H9 (cell line): ENCODE measurements at places on chromosomes 13 and 19. TPM values are rescaled to one million over a fixed set of nuclear protein-coding genes. Genes with fewer than 3 reads are reported as not detected.
A peak's percentile ranks its signal among the peaks of the same experiment; 100 is the strongest.

The KIRREL2 gene
- total RNA-seq = 3.1 and 3.6 TPM in 2 replicates

The ONECUT3 gene
- total RNA-seq = 0.04 and 0.07 TPM in 2 replicates

The KCNJ14 gene
- 1.1 and 1.2 TPM in 2 replicates for total RNA-seq

The PLA2G4C gene
- total RNA-seq = 6.5 and 7.0 TPM in 2 replicates

The ZNF709 gene
- total RNA-seq = 2.1 and 3.8 TPM in 2 replicates

The C19orf85 gene
- total RNA-seq = 1.2 and 2.1 TPM in 2 replicates

The PEG3 gene
- total RNA-seq = not detected in 2 replicates

GRCh38 chr19:13095393-13095784, 7.3 kb downstream of the LYL1 start:
- no peaks in the 10 kb centered on the region for H3K36me3 ChIP-seq
- H3K27me3 ChIP-seq = peaks cover 37% of the 10 kb centered on the region; the same call in 1 of the 2 replicates
- 0 out of 2 replicates have a peak, but pooled peaks cover 2% of the 10 kb centered on the region for H3K4me1 ChIP-seq
- peak overlapping the region; percentile 55 for H3K4me3 ChIP-seq
- no peak overlapping the region for H3K27ac ChIP-seq
- peak; percentile 89 for DNase-seq

DNA sequence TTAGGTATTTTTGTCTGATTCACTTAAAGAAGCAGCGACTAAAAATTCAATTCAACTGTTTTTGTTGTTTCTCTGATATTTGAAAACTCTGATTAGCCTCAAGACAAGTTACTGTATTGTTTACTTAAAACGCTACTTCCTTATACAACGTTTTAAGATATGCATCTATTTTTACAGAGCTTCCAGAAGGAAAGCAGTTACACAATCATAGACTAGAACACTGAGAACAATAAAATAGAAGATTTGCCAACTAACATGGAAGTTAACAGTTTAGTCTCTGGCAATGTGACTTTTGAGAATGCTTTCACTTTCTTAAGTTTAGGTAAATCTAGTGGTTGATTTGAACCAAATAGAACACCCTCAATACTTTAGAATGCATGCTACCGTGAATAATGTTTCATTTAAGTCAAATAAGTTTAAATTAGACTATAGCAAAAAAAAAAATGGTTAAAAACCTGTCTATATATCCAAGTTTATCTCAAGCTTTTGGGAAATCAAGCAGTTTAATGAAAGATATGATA, 614.8 kb downstream of the DACH1 start:
- no peaks in the 10 kb centered on the region for H3K27me3 ChIP-seq
- no peak overlapping the region for H3K27ac ChIP-seq

DNA sequence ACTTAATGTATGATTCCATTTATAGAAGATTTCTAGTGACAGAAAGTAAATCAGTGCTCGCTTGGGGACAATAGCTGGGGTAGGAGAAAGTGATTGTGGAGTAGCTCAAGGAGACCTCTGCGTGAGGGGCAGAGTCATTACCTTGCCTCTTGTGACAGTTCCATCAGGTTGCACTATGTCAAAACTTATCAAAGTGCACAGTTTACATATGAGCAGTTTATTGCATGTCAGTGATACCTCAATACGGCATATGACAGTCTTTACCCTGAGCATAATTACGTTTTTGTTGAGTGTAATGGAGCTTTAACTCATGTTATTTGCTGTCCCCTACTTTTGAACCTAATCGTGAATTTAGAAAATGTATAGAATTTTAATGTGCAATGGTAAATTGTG, 15.0 kb downstream of the ARHGEF7 start:
- H3K36me3 ChIP-seq = no peaks in the 10 kb centered on the region
- H3K4me1 ChIP-seq = no peaks in the 10 kb centered on the region
- no peak for DNase-seq

GRCh38 chr13:66921437-66921836, 308.7 kb downstream of the PCDH9 start:
- no peaks in the 10 kb centered on the region for H3K27me3 ChIP-seq
- H3K4me1 ChIP-seq = peaks cover 2% of the 10 kb centered on the region; the same call in 1 of the 2 replicates
- no peak for DNase-seq
- H3K27ac ChIP-seq = no peak overlapping the region
- no peaks in the 10 kb centered on the region for H3K36me3 ChIP-seq

GRCh38 chr19:18058208-18059009, 28.3 kb downstream of the IL12RB1 start:
- no peaks in the 10 kb centered on the region for H3K27me3 ChIP-seq
- peak overlapping the region; percentile 59 for H3K4me3 ChIP-seq
- no peaks in the 10 kb centered on the region for H3K4me1 ChIP-seq

GRCh38 chr19:12796146-12797071, 5.1 kb downstream of the JUNB start:
- no peak overlapping the region for H3K27ac ChIP-seq
- H3K27me3 ChIP-seq = no peaks in the 10 kb centered on the region
- peak; percentile 90 for DNase-seq
- peaks cover 44% of the 10 kb centered on the region for H3K36me3 ChIP-seq
- no peaks in the 10 kb centered on the region; the same call in 1 of the 2 replicates for H3K4me1 ChIP-seq
- H3K4me3 ChIP-seq = no peak overlapping the region

- H3K4me3 ChIP-seq = no peak overlapping the region
- DNase-seq = no peak
- H3K27ac ChIP-seq = no peak overlapping the region
- H3K36me3 ChIP-seq = no peaks in the 10 kb centered on the region
Observed at GRCh38 chr13:94033830-94034642, 445.4 kb downstream of the DCT start.
